HuH-7 (cell line): ENCODE measurements at places on chromosomes 5 and 9.

DNA sequence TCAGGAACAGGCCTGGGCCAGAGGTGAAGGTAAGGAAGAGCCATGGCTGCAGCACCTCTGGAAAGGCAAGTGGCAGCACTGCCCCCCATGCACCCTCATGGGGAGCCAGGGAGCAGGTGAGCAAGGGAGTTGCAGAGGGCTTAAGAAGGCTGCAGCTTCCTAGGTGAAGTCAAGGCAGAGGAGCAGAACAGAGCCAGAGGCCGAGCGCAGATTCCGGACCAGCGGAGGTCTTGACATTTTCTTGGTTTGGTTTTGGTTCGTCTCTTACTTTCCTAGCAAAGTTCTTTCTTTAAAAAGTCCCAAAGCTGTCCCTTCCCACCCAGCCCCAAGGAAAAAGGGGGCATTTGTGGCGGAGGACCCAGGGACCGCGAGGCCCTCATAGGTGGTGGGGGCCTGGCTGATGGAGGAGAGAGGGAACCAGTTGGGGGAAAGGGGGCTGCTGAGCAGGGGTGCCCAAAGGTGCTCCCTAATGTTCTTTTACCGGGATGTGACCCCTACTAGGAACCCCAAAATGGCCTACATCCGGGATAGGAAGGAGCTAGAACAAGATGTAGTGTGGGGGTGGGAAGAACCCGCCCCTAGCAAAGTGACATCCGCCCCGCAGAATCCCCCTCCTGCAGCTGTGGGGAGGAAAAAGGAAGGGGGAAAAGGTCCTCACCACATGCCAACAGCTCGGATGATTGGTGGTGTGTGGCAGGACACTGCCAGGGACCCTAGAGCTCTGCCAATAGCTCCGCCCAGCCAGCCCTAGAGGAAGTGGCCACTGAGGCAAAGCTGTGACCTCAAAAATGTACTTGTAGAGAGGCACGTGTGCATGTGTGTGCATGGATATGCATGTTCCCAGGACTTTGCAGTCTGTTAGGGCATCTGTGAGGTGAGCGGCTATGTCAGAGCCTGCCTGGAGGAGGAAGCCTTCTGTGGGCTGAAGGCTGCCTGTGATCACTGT is 914 bp upstream of the CD72 start:
- no peak for DNase-seq

DNA sequence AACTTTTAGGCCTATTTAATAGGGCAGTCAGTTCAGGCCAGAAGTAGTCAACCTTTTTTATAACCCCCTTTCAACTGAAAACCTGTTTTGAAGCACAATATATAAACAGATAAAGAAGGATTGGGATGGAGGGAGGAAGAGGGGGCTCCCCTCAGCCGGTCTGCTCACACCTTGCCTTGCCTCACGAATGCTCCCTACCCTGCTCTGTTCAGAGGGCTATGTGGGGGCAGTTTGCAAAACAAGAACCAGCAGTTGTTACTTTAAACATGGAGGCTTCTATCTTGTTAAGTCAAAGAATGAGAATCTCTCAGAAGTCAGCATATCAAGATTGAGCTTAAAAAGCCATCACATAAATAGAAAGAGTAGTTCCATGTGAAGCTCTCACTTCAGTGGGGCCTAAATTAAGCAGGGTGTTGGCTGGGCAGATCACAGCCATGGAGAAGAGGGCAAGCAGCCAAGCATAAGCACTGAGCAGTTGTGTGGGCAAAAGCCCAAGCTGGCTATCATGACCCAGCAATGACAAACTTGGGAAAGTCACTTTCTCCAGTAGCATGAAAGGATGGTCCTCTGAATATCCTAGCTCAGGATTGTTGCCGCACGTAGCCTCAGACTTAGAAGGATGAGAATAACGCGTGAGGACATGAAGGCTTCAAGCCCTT is 70.6 kb downstream of the ALDH1A1 start:
- no peak for DNase-seq

- no peak for DNase-seq
These were observed 5.8 kb upstream of the ACTBL2 start for GRCh38 chr5:57488215-57488955.

- DNase-seq: no peak
These were observed 150.8 kb downstream of the DOCK8 start for GRCh38 chr9:365436-365835.

- DNase-seq: no peak
These were observed 68.1 kb upstream of the ERBIN start for GRCh38 chr5:65858316-65858715.

DNA sequence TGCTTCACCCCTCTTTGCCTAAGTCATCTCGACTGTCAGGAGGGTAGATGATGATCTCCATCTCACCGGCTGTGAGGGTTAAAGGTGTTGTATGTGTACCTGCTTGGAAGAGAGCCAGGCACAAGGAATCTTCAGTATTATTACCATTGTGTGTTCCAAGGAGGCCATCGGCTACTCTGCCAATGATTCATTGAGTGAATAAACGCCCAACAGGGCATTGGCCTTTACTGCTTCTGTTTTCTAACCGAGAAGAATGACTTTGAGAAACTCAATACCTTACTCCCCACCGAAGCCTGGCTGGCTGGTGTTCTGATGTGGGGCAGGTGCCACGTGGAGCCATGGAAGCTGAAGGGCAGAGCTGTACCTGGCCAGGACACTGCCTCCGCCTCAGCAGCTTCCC is 228.8 kb downstream of the SNX18 start:
- no peak for DNase-seq

DNA sequence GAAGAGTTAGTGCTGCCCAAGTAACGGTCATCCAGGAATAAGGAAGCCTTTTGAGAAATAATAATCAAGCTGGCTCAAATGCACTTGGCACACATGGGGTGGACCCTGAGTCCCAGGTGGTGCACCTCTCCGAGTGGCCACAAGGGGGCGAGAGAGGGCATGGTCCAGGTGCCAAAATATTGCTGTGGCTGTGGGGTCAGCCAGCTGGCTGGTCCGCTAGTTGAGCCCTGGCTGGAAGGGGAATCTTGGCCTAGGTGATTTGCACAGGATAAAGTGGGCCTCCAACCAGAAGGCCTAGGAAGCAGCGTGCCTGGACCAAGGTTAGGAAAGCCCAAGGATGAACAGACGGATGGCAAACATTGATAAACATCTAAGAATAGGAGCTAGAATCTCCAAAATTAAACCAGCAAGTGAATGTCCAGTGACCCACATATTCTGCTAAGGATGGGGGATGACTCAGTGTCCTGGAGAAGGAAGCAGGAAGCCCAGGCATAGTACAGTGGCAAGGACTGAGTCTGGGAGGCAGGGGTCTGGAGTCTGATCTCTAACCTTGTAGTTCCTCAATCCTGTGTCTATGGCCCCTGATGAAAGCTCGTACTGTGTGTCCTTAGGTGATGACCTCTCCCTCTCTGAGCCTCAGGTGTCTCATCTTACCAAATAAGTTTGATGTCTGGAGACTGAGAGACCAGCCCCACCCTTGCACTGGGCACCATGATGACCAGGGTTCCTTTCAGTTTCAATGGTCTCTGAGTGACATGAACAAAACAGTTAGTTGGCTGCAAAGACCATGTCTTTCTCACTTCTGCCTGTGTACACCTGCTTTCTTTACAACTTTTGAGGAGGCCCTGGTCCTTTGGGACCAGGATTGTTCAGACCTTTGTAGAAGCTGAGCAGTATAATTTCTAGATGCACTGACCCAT is 19.2 kb upstream of the SHB start:
- DNase-seq: peak; percentile 67

GRCh38 chr9:28203036-28203435 is 629.8 kb upstream of the C9orf72 start:
- no peak for DNase-seq

- no peak for DNase-seq
These were observed 2.6 kb upstream of the FOXB2 start for GRCh38 chr9:77016526-77017504.

- no peak for DNase-seq
These were observed 158.8 kb downstream of the MEF2C start for GRCh38 chr5:88724201-88724600.

- DNase-seq: no peak
These were observed 41.5 kb downstream of the SH3PXD2B start for GRCh38 chr5:172412724-172413286.

DNA sequence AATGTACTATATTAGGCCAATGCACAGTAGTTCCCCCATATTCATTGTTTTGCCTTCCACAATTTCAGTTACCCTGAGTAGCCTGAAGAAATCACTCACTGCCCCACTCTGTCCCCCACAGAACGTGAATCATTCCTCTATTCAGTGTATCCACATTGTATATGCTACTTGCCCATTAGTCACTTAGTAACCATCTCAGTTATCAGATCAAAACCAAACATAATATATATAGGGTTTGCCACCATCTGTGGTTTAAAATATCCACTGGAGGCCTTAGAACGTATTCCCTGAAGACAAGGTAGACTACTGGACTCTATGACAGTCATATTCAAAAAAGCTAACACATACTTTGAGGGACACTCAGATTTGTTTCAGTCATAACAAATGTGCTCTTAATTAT is 465.7 kb upstream of the RGMB start:
- DNase-seq: no peak

DNA sequence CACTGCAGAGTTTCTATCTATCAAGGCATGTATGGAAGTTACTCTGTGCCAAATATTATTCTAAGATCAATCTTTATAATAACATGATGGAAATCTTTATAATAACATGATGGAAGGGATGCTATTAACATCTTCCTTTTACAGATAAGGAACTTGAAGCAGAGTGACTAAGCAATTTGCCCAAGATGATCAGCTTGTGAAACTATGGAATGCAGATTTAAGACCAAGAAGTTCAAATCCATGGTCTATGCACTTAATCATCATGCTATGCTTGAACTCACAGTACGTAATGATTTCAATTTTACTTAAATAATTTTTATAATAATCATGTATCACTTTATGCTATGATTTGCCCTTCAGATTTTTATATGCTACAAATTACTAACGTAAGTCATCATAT is 123.1 kb downstream of the DNAH5 start:
- DNase-seq: no peak

DNA sequence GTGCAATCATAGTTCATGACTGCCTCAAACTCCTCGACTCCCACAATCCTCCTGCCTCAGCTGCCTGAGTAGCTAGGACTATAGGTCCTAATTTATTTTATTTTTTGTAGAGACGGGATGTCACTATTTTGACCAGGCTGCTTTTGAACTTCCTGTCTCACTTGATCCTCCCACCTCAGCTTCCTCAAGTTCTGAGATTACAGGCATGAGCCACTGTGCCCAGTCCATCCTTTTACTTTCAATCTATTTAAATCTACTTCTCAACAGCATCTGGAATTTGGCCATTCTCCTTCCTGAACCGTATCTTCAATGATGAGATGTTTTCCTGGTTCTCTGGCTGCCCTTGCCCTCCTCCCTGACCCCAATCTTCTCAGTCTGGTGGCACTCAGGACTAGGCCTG is 12.2 kb upstream of the GRIN1 start:
- DNase-seq: no peak

- DNase-seq: peak; percentile 44
These were observed 393.7 kb upstream of the PDE4D start for GRCh38 chr5:60287174-60287771.

DNA sequence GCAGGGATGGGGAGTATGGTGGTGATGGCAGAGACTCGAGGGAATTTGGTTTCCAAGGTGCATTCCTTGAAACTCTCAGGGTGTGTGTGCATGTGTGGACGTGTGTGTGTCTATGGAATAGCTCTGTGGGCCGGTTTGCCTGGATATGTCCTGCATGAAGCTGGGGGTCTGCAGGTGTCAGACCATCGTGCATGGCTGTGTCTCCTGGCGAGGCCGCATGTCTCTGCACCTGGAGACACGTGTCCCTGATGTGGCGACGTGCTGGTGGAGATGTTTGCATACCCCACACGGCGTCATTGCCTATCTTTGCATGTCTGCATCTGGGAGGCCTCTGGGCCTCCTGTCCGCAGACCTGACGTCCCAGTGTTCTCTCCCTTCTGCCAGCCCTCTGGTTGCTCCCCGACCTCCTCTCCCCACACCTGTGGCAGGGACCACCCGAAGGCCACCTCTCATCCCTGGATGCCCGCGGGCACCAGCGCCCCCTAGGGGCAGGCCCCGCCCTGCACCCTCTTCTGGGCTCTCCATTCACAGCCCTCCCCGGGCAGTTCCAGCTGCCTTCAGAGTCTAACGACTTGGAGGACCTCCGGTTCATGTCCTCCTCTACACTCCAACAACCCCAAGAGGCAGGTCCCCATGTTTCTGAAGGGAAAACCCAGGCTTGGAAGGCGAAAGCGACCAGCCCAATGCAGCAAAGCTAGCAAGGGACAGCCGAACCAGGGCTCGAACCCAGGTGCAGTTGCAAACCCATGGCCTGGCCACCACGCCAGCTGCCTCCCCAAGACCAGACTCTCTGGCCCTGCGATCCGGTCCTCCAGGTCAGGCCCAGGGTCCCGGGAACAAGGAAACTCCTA is 88.6 kb downstream of the LMX1B start:
- DNase-seq: peak; percentile 88

- no peak for DNase-seq
These were observed 3.1 kb downstream of the CLTB start for GRCh38 chr5:176413255-176413565.

GRCh38 chr5:42583322-42583721 is 160.1 kb downstream of the GHR start:
- DNase-seq: peak; percentile 58

- no peak for DNase-seq
These were observed 101.4 kb downstream of the FBXO4 start for GRCh38 chr5:42026446-42026845.

DNA sequence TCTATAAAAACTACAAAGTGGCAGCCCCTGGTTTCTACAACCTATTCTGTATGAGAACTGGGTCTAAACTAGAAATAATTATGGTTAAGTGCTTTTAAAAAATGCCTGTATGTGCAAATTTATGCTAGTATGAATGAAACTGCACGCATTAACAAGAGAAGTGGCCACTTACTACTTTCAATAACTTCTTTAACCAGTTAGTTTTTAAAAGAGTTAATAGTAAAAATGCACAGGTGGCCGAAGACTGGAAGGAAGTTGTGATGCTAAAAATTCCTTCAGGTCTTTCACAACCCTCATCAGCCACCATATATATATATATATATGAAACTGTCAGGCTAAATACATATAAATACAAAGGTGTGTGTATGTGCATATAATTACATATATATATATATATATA is 36.8 kb downstream of the SHISAL2B start:
- no peak for DNase-seq

GRCh38 chr5:73121119-73121463 is 716 bp downstream of the TMEM171 start:
- DNase-seq: no peak

GRCh38 chr5:139378101-139378825 is 4.8 kb downstream of the SLC23A1 start:
- no peak for DNase-seq

GRCh38 chr5:61019642-61020041 is 74.6 kb downstream of the NDUFAF2 start:
- DNase-seq: no peak

DNA sequence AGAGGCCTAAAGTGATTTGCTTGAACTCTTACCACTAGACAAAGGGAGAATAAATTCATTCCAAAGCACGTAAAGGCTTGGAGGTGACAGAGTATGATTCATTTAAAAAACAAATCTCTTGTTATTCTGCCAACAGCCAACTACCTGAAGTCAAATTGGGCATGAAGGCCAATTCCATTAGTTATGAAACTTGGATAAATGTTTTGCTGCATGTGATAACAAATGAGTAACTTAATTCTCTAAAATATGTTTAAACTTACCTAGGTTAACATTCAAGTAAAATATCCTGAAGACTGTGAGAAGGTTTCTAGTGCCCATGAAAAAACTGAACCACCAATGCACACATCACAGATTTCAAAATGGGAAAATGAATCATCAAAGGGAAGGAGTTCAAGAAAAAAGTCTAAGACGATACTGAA is 120.1 kb upstream of the TSLP start:
- no peak for DNase-seq

GRCh38 chr5:82738681-82739269 is 338.4 kb downstream of the TMEM167A start:
- DNase-seq: no peak
